ENCODE measurements at places on chromosomes 4 and X. TPM values are rescaled to one million over a fixed set of nuclear protein-coding genes. Genes with fewer than 3 reads are reported as not detected.

GRCh38 chrX:23729214-23729613 lies 13.9 kb downstream of the ACOT9 start:
- no peak for DNase-seq

DNA sequence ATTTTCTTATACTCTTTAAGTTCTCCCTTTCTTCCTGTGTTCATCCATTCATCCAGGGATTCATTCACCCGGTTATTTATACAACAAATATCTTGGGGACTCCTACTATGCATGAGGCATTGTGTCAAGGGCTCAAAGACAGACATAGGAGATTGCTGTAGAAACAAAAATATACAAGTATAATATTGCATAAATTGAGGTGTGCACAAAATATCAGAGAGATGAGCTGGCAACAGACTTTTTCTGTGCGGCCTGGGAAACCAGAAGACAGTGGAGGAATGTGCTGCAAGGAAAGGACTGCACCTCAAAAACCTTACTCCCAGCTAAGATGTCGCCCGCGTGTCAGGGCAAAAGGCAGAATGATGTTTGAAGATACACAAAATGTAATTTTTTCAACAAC lies 9.6 kb downstream of the OTOP1 start:
- no peak for DNase-seq

- DNase-seq: no peak
Measured at GRCh38 chr4:123102897-123103471, 180.6 kb upstream of the NUDT6 start.

The IBSP gene
- not detected for total RNA-seq

GRCh38 chr4:105147016-105147552 lies 408 bp downstream of the TET2 start:
- DNase-seq: no peak

DNA sequence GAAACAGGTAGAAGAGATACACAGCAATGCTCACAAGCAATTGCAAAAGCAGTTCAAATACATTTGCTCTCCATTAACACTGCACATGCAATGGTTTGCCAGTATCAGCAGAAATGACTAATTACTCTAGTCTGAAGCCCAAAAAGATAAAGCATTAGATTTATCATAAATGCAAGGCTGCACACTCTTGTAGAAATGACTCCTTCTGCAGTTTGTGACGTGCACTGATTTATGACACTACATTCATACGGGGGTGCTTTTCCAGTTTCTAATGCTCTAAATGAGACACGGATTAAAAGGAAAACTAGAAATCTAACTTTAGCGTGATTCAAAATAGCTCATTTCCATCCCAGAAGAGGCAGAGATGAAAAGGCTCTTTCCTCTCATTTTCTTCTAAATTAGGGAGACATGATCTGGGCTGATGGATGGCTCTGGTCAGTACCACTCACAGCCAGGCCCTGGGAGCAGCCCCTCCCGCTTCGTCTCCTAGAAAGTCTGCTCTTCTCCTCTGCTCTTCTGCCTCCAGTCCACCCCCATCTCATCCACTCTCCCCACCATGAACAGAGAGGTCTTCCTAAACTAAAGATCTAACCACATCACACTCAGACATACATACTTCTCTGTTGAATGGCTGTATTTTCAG lies 33.2 kb downstream of the PPP2R2C start:
- DNase-seq: no peak

Measured in cardiac septum (tissue), 1 donor.